Hippocampal formation (tissue), 2 donors: ENCODE measurements at places on chromosomes 7 and 10.

DNA sequence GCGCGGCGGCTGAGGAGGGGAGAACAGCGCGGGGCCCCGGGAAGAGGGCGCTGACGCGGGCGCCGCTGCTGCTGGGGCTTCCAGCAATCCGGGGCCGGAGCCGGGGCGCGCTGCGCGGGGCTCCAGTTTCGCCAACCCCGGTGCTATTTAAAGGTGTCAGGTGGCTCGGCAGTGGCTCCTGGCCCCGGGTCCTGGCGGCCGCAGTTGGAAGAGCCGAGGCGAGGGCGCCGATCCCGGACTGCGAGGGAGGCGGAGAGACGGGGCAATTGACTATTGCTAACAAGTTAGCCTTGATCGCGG is 347 bp downstream of the LBX1 start:
- no peak for DNase-seq

GRCh38 chr10:62136931-62137330 is 131.7 kb downstream of the RTKN2 start:
- DNase-seq, result no peak

- DNase-seq, result no peak
Measured at GRCh38 chr7:114504586-114504985, 90.0 kb downstream of the FOXP2 start.

DNA sequence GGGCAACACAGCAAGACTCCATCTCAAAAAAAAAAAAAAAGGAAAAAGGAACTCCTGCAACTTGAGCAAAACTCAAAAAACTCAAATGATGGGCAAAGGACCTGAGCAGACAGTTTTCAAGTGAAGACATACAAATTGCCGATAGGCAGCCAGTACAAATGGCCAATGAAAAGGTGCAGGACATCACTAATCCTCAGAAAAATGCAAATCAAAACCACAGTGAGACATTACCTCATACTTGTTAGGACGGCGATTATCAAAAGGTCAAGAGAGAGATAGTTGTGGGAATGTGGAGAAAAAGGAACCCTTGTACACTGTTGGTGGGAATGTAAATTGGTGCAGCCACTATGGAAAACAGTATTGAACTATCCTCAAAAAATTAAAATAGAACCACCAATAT is 16.8 kb downstream of the SVOPL start:
- no peak for DNase-seq

GRCh38 chr7:159207393-159207792 is 62.7 kb upstream of the VIPR2 start:
- DNase-seq, result no peak

DNA sequence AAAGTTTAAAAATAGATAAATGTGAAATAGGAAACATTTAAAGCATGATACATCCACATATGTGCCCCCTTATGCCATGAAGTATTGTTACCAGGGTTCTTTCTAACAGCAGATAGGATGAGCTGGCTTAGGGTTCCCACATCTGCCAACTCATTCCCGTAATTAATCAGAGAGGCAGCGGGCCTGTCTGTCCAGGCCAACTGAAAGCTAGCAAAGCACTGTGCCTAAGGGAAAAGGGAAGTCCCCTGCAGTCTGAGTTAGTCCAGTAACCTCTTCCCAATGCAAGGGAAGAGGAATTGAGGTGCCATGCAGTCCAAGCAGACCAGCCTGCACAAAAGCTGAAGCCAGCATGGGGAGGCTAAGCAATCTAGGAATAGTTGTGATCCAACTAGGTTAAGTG is 18.3 kb upstream of the ZC3HAV1L start:
- no peak for DNase-seq

- no peak for DNase-seq
Measured at GRCh38 chr10:95295031-95295755, 4.4 kb upstream of the PDLIM1 start.

- no peak for DNase-seq
Measured at GRCh38 chr10:43737003-43737402, 88.3 kb upstream of the ZNF32 start.

GRCh38 chr7:23022258-23022769 is 8.4 kb upstream of the HYCC1 start:
- no peak for DNase-seq

- peak; percentile 34 for DNase-seq
Measured at GRCh38 chr10:73529089-73529832, 33.4 kb upstream of the PPP3CB start.
